ENCODE measurements at places on chromosomes 13 and 19.
A peak's percentile ranks its signal among the peaks of the same experiment; 100 is the strongest.

- DNase-seq: no peak
Measured at GRCh38 chr19:39704181-39705044, at the start of gene LGALS14. Gene LGALS14 (plus strand): TSS chr19:39704481. CDS start chr19:39704529, 48 bp downstream.

GRCh38 chr19:22617614-22618320 is 16.4 kb upstream of the ZNF492 start:
- no peak for DNase-seq

GRCh38 chr19:33450689-33451088 is 70.9 kb downstream of the PEPD start:
- no peak for DNase-seq

GRCh38 chr13:22740264-22740663 is 440.5 kb upstream of the SGCG start:
- no peak for DNase-seq

GRCh38 chr13:104483631-104484030 is 1417.4 kb upstream of the SLC10A2 start:
- no peak for DNase-seq

DNA sequence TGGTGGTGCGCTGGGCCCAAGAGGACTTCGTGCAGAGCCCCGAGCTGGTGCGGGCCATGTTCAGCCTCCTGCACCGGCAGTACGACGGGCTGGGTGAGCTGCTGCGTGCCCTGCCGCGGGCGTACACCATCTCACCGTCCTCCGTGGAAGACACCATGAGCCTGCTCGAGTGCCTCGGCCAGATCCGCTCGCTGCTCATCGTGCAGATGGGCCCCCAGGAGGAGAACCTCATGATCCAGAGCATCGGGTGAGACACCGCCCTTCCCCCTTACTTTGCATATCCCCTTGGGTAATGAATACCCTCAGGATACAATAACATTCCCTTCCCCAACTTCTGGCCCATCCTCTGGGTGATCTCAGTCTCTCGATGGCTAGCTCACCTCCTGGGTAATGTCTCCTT is 60.9 kb downstream of the RYR1 start:
- no peak for DNase-seq

DNA sequence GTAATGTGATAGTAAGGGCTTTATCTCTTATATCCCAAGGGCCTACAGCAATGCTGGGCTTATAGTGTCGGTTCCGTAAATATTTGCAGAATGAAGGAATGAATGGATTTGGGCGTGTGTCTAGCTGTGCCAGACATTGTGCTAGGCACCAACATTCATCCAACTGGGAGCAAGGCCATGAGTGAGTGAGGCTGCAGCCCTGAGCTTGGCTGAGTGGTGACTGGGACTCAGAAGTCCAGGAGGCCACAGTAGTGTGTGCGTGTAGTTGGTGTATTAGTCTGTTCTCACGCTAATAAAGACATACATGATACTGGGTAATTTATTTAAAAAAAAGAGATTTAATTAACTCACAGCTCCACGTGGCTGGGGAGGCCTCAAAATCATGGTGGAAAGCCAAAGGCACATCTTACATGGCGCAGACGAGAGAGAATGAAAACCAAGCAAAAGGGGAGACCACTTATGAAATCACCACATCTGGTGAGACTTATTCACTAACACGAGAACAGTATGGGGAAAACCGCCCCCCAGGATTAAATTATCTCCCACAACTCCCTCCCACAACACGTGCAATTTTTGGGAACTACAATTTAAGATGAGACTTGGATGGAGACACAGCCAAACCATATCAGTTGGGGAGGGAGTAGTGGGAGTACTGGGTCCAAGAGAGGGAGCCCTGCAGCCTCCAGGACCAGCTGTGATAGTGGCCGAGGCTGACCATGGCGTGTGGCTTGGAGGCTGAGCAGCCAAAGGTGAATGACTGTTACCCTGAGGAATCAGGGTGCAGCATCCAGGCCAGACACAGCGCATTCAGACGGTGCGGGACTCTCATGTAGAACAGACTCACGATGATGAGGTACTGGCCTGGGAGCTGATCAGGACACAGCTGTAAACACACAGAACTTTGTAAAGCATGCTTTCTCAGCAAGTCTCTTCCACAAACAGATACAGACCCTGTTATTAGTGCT is 104.6 kb downstream of the TEX26 start:
- DNase-seq: no peak

DNA sequence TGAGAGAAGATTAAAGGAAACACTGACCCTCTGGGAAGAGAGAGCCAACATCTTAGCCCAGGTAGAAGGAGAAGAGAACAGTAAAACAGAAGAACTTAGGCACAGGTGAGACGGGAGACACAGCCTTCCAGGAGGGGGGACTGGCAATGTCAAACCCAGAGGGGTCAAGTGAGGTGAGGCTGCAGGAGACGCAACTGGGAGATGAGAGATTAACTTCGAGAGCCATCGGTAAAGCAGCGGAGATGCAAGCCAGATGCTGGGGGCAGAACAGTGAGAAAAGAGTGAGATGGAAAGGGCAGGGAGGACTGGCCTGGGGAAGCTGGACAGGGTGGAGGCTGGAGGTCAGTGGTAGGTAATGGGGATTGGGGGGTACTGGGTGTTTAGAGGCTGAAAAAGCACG is 5.2 kb downstream of the INSR start:
- no peak for DNase-seq

DNA sequence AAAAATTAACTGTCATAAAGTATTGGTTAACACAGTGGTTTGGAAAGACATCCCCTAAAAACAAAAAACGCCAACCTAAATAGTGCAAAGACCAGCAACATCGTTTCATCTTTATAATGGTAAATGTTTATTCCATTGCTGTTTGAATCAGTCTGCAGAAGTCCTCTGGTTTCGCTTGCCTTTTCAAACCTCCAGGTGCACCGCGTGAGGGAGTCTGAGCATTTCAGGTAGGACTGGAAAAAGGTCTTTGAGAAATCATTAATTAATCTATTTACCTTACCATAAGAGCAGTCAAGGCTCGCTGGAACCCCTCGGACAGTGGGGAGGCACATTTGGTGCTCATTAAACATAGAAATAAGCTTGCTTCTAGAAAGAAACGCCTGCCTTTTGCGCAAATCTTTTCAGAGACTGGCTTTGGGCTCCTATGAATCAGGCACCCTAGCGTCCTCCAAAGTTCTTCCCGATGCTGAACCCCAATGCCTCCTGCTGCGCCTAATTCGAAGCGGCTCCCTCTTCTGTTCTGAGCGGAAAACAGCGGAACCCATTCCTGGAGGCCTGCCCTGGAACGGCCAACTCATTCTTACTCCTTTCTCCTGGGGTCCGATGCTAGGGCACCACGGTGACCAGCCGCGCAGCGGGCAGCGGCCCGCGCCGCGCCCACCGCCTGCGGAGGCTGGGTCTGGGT is 951 bp upstream of the MTUS2 start:
- DNase-seq: no peak

DNA sequence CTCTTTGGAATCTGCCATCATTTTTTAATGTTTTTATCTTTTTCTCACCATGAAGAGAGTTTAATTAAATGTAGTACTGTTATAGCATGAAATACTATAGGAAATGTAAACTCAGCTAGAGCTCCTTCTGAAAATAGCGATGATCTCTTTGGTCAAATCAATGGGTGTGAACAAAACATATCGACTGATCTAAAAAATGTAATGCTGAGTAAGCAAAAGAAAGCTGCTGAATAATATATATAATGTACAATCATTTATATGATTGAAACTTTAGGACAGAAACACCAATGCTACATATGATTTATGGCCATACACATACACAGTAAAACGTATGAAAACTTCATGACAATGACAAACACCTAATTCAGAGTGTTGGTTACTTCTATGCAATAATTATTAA is 150.8 kb upstream of the TUBA3C start:
- no peak for DNase-seq

DNA sequence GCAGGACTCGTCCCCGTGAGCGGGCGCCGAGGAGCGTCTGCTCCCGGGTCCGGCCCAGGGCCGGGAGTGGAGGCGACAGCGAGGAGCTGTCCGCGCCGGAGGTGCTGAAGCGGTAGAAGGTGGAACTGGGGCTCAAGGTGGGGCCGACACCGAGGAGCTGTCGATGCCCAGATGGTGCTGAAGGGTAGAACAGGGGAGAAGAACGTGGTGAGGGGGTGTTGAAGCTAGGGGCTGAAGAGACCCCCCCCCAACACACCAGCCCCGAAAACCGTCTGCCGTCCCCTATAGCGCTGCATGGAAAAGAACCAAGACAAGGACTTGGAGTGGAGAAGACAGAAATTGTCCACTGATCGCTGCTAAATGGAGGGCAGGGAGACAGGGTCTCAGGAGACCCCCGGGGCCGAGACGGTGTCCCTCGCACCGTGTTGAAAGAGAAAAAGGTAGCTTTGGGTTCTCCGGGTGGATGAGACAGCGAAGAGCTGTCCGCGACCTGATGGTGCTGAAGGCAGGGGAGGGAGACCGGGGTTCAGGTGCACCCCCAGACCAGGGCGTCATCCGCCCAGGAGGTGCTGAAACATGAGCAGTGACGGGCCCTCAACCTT is 7.1 kb upstream of the PDE4C start:
- DNase-seq: peak; percentile 49

- DNase-seq: peak; percentile 48
Measured at GRCh38 chr19:55156202-55157063, 1.1 kb downstream of the TNNI3 start.

DNA sequence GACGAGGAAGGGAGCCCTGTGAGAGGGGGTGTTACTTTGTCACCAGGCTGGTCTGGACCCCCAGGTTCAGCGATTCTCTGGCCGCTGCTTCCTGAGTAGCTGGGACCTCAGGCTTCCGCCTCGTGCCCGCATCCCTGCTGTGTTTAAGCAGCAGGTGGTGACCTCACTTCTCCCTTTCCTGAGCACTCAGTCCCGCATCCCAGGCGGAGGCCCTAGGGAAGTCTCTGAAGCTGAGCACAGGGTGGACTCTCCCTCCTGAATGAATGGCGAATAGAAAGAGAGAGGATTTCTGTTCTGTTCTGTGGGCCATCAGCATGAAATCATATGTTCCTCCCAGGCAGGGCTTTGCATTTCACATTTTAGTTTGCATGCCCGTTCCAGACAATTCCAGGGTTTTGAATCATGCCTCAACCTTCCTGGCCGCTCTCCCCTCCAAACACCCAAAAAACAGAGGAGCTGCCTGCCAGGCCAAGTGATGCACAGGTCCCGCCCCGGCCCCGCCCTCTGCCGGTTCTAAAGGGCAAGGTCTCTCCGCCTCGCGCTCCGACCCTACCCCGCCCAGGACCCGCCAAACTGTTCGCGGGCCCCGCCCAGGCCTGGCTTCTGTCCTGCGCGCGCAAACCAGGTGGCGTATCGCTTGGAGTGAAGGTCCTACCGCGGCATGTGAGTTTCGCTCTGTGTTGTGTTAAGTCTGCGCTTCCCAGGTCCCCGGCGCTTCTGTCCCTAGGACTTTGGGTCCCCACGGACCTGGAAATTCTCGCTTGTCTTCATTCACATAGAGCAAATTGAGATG is 35.1 kb upstream of the ZNF808 start:
- DNase-seq: no peak

DNA sequence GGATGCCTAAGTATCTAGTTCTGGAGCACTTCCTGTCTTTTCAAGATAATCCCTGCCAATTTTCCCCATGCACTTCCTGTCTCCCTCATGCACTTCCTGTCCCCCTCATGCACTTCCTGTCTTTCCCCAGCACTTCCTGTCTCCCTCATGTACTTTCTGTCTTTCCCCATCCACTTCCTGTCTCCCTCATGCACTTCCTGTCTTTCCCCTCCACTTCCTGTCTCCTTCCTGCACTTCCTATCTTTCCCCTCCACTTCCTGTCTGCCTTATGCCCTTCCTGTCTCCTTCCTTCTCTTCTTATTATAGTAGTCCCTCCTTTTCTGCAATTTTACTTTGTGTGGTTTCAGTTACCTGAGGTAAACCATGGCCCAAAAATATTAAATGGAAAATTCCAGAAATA is 3.0 kb upstream of the TNNT1 start:
- no peak for DNase-seq

- DNase-seq: no peak
Measured at GRCh38 chr19:13078381-13078780, 24.3 kb downstream of the LYL1 start.

DNA sequence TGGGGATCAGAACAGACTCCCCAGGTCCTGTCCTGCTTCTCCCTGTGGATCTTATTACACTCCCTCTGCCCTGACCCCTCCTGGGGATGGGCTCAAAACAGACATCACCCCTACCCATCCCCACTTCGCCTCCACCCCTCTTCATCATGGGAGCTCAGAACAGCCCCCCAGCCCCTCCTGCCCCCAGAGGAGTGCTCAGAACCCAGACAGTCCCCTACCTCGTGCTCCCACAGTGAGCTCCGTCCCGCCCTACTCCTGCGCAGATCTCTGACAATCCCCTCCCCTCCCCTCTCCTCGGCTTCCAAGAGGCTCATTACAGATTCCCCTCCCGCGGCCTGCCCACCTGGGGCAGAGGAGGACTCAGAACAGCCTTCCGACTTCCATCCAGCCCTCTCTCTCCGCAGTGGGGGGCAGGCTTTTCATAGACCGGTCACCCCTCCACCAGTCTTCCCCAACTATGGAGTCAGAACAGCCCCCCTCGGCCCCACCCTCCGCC is 6.1 kb downstream of the NXNL1 start:
- no peak for DNase-seq

DNA sequence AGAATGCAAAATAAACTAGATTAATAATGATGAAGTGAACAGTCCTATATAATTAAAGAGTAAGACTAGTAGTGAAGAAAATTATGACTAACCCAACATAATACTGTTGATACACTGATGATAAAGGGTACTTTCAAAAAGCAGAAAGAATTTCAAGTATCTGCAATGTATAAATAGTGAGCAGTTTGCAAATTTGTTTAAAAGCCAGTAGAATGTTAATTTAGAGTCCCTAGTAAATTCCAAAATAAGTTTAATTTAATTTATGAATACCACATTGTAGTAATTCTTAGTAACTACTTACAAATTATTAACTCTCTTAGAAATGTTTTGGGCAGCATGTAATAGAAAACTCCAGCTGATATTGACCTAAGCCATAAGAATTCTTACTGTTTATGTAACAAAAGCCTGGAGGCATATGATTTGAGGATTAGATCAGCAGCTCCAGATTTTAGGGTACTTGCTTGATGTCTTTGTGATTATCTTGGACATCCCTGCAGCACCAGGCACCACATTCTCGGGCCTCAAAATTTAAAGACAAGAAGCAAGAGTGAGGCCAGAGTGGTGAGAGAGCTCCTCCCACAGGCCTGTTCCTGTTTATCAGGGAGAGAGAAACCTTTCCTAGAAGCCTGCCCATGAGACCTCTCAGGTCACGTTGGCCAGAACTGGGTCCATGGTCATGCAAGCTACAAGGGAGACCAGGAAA is 67.6 kb upstream of the TDRD3 start:
- no peak for DNase-seq
